Stimulated activated CD8-positive, alpha-beta memory T cell treated with anti-CD3 and anti-CD28 coated beads, Interleukin-15, amount 100 ng/mL, for 24 hours (primary cell): ENCODE measurements at places on chromosomes 6 and 20.

DNA sequence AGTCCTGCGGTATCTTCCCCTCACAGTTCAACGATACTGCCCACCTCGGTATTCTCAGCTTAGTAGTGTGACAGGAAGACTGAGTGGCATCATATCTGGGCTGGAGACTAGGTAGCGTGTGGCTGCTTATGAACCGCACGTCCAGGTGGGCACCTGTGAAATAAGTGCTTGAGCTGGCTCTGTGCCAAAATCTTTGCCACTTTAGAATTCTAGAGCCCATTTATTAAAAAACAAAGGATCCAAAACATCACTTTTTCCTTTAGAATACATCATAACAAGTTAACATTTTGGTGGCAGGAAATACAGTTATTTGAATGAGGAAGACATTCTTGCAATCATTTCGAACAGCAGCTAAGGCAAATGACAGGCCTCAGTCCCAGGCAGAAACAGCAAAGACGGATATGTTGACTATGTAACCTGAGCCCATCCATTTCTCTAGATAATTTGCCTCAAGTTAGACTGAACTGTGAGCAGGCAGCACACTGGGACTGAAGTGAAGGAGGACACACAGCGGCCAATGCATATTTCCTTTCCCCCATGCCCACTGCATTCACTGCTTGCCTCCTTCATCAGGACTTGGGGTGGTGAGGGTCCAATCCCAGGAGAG is 136.6 kb downstream of the GMDS start:
- DNase-seq = no peak

GRCh38 chr20:36786246-36786645 is 12.7 kb upstream of the DSN1 start:
- no peak for DNase-seq

GRCh38 chr6:139982652-139983295 is 608.3 kb upstream of the CITED2 start:
- DNase-seq = no peak

GRCh38 chr6:28586324-28586723 is 60.6 kb downstream of the GPX5 start:
- DNase-seq = no peak

GRCh38 chr6:35943390-35943789 is 22.5 kb upstream of the SRPK1 start:
- DNase-seq = no peak

DNA sequence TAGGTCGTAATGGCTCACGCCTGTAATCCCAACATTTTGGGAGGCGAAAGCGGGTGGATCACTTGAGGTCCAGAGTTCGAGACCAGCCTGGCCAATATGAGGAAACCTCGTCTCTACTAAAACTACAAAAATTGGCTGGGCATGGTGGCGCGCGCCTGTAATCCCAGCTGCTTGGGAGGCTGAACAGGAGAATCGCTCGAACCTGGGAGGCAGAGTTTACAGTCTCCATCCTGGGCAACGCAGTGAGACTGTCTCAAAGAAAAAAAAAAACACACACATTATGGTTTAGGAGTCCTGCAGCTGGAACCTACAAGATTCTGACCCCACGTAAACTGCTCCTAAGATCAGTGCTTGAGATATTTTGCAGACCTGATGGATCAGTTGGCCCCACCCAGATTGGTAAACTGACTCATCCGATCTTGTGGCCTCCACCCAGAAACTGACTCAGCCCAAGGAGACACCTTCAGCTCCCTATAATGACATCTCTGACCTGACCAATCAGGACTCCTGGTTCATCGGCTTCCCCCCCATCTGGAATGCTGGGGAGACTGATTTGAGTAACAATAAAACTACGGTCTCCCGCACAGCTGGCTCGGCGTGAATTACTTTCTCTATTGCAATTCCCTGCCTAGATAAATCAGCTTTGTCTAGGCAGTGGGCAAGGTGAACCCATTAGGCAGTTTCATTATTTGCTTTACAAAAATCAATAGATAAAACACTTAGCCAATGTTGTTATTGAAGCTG is 96.2 kb upstream of the BTN3A2 start:
- DNase-seq = no peak

DNA sequence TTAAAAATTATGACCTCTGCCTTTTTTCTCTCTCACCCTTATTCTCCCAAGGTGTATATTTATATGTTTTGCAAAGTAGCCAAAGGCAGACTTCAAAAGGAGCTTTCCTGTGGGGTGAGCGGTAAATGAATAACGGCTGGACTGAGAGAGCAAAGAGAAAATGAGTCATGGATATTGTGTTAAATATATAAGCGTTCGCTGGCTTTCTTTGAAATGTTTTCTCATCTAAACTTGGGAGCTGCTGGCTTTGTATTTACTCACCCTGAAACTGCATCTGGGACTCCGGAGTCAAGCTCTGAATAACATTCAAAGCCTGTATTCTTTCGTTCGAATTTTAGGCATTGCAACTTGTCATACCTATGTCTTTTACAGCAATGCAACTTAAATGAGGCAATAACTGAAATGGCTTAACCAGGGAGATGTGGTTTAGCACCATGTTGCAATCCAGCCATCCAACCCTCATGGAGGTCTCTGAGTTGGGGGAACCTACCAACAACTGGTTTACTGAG is 32.0 kb downstream of the ATXN1 start:
- DNase-seq = no peak

- no peak for DNase-seq
Measured at GRCh38 chr6:85130743-85131142, 319.1 kb upstream of the NT5E start.

DNA sequence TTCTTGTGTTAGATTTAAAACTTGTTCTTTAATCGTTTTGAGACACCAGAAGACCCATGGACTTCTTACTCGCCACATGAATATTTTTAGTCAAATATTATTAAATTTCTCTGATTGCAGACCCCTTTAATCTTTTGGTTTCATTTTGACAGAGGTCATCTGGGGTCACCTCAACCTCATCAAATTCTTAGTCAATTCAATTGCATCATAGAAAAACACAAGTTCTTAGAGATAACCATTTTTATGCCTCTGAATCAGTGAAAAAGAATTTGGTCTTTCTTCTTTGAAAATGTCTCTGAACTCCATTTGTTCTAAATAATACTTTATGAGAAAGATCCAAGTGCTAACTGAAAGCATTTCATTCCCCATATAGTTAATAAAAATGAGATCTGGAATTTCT is 55.2 kb upstream of the CBLN4 start:
- DNase-seq = no peak

DNA sequence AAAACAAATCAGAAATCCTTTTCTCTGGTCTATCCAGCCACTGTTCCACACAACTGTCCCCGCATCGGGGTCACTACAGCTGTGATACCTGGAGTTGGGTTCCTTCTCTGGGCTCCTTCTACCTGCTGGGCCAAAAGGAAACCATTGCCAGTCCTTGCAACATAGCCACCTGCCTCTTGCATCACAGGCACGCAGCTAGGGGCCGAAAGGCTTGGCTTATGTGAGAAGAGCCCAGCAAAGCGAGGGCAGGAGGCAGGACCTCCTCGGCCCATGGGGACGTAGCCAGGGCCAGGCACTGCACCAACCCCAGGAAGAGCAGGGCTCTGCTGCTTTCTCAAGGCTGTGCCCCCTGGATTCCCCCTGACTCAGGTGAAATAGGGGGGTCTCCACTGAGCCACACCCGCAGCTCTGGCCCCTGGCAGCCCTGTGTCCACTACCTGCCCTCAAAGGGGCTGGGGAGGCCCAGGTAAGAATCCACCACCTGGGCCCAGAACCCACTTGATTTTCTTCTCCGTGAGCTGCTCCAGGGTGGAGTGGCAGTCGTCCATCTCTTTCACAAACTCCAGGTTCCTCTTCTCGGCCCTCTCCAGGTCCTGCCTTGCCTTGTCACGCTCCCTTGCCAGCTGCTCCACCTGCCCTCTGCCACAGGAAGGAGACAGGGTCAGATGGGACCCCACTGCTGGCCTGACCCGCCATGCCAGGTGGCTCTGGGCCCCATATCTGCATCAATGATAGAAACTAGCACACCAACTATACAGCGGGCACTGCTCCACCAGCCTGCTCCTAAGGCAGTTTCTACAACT is 88.9 kb downstream of the GINS1 start:
- no peak for DNase-seq

- DNase-seq = no peak
Measured at GRCh38 chr6:119312441-119312840, 37.1 kb downstream of the MAN1A1 start.

DNA sequence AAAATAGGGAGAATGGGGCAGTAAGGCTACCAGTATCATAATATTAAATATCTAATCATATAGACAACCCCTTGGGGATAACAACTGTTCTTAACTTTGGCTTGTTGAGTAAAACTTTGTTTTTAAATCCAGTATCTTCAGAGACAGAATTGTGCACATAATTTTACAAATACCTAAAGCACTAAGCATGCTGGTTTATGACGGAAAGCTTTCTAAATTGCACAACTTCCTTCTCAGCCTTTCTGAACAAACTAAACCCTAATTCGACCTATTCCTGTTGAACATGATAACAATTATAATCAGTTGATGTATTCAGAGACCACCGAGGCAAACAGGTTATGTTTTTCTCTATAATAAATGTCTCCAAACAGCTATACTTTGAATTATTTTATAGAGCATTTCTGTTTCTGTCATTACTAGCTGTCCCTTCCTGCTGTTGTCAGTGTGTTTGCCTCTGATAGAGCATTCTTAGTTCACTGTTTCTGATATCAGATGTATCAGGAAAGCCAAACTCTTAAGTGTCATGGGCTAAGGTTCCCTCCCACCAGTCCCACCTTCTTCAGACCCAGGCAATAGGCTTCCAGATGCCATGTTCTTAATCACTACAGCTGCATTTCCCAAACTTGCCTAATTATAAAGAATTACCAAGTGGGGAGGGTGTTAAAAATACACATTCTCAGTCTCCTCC is 8.7 kb downstream of the ZHX3 start:
- DNase-seq = no peak

DNA sequence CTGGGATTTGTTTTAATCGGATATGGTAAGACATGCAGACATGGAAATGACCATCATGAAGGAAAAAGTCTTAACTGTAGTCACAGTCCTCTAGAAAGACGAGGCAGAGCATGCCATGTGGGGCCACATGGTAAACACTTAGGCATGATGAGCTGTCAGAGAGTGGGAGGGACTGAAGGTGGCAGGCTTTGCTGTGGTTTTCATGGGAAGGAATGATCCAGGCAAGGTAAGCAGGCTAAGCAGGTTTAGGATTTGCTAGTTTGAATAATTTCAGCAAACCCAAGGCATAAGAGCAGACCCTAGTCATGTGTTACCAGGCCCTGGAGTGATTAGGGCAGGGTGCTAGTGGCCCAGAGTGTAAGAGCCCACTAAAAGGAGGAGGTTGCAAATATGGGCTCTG is 47.2 kb upstream of the STMND1 start:
- no peak for DNase-seq

- no peak for DNase-seq
Measured at GRCh38 chr6:89768324-89768723, 51.3 kb downstream of the MDN1 start.

DNA sequence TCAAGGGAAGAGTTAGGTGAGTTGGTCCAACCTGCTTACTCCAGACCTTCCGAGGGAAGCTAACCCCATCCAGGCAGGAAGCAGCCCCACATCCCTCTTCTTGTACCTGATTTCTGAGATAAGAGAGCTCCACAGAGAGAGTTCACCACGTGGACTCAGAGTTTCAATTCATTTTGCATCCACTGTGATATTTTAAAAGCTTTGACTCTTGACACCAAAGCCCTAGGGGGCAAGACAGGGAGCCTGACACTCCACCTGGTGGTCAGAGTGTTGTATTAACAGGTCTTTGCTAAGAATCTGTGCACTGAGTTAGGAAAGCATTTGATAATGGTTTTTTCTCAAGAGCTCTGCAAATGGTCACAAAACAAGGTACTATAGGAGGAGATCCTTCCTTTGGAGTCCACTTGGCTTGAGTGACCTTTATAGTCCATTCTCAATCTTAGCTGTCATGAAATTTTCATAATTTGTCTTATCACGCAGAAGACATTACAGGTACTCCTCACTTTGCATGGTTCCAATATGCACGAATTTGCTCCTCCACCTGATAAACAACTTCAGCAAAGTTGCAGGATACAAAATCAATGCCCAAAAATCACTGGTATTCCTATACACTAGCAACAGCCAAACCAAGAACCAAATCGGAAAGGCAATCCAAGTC is 56.2 kb upstream of the RIPOR2 start:
- no peak for DNase-seq

DNA sequence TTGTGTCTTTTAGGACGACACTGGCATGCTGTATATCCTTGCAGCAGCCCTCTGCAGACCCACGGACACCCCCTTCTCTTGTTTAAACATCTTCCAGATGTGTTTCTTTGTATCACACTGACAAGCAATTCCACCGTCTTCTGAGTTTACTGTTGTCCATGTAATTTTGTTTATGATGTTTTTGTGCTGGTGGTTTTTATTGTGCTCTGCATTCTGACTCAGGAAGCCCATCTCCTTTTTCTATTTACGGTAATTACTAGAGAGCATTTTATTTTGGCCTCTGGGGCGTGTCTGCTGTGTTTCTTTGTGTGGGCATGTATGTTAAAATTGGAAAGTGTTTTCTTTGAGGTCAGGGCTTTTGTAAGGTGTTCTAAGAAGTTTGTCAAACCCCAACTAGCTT is 111.9 kb downstream of the JARID2 start:
- DNase-seq = no peak

GRCh38 chr6:132780770-132781371 is 17.6 kb downstream of the SLC18B1 start:
- DNase-seq = no peak

DNA sequence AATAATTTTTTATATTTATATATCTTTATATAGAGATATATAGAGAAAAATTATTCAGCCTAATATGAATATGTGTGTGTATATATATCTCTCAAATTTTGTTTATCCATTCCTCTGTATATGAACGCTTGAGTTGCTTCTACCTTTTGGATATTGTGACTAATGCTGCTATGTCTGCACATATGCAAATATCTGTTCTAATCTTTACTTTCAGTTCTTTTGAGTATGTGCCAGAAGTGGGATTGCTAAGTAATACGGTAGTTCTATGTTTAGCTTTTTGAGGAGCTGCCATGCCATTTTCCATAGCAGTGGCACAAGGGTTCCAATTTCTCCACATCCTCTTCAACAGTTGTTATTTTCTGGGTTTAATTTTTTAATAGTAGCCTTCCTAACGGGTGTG is 72.8 kb upstream of the CEP85L start:
- no peak for DNase-seq

- no peak for DNase-seq
Measured at GRCh38 chr6:28922821-28923317, 916 bp downstream of the TRIM27 start.

GRCh38 chr6:111487661-111488060 is 4.6 kb upstream of the REV3L start:
- DNase-seq = no peak

- no peak for DNase-seq
Measured at GRCh38 chr6:36570264-36570663, 23.0 kb upstream of the STK38 start.
